ENCODE measurements at places on chromosomes 6 and 20.

DNA sequence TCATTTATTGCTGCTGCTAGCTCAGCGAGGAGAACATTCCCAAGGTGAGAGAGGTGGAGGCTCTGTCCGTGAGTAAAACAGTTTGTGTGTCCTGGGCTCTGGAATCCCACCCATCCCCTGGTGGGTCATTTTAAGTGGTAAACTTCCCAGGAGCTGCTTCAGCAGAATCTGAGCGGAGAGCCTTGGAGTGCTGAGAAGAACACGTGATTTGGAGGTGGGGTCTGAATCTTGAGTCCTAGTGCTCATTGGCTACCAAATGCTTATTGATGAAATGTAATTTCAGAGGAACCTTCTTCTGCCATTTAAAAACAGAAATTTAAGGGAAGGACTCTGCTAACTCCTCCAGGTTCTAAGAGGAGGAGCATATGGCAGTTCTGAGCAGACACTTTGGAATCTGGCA, 132.4 kb downstream of the CDH26 start:
- no peak for DNase-seq

DNA sequence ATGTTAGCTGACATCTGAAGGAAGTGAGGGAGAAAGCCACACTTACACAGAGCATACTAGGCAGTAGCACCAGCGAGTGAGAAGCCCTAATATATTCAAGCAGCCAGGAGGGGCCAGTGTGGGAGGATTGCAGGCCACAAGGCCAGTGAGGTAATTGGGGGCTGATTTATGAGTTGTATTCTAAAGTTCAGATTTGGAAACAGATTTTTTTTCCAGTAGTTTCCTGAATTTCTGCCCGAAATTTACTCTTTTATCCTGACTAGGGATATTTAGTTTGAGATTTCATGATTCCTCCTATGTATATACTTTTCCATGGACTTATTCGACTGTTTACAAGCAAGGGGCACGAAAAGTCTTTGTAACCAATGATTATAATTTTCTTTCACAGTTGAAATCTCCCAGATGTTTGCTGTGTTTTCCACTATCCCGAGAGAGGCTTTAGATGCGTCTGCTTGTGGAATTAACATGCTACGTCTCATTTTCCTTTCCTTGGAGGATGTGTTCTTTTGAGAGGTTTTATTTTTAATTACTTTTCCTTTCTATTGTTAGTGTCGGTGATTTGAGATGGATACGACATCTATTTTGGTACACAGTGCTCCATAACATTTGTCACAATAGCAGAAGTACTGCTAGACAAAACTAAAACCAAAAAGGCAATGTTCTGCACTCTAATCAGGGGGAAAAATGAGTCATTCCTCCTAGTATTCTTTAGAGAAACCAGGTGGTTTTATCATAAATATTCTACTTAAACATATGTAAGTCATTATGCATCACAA, 356.3 kb upstream of the HSF2 start:
- no peak for DNase-seq

DNA sequence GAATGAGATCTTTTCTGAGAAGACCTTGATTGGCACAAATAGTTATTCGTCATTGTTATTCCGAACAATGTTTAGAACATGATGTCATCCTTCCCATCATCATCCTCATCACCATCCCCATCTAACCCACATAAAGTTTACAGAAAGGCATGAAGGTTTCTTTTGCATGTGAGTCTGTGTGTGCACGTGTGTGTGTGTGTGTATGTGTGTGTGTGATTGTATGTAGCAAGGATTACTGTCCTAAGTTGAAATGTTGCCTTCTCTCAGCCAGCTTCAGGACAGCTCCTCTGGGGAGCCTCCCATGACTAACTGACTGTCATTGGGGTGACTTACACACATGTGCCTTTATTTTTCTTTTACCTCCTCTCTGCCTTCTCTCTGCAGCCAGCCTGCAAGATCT, 113.5 kb downstream of the SLC22A3 start:
- no peak for DNase-seq

DNA sequence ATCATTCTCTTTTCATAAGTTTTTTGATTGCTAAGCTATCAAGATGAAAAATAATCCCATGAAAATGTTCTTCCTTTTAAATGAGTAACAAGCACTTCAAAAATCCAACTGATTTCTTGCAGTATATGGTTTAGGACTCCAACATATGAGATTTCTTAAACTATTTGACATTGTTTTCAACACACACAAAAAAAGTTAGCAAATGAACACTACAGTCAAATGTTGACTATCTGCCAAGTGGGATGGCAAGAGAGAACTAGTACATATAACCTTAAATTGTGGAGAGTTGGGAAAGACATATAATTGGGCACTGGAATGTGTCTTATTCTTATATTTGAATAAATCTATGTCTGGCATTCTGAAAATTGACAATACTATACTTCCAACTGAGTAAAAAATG, 15.6 kb downstream of the COL21A1 start:
- DNase-seq: no peak

DNA sequence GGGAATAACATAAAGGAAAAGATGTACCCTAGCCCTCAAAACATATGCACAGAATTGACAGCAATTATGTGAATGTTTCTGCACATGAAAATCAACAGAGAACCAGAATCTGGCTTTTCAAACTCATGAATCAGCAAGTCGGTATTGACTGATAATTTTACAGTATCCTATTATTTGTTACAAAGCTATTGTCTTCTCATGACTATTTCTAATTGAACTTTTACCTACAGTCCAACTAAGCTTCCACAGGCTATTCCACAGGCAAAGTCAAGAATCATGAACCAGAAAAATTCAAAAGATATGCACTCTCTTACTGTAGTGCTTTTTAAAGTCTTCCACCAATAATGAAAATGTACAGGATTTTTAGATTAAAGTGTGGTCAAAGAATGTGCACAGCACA, 49.1 kb upstream of the DST start:
- DNase-seq: no peak

DNA sequence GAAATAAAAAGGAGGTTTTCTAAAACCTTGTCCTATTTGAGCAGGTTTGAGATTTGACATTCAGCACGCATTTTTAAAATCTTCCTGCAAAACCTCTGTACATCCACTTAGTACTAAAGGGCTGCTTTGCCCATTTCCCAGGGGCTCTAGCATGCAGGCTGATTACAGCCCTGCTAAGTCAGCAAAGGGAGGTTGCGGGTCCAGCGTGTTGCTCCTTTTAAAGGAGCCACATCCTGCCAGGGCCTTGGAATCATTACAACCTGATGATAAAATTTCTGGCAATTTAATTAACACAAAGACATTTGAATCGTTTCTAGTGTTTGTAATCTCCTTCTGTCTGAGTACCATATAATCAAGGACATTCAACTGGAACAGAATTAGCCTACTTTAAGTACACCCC, 455.1 kb upstream of the CITED2 start:
- DNase-seq: no peak

Data from type B pancreatic cell (in vitro differentiated cells).